Hematopoietic multipotent progenitor cell (in vitro differentiated cells): ENCODE measurements at places on chromosomes 13 and 19.

GRCh38 chr13:38617936-38618335, 68.9 kb upstream of the FREM2 start:
- DNase-seq = no peak

DNA sequence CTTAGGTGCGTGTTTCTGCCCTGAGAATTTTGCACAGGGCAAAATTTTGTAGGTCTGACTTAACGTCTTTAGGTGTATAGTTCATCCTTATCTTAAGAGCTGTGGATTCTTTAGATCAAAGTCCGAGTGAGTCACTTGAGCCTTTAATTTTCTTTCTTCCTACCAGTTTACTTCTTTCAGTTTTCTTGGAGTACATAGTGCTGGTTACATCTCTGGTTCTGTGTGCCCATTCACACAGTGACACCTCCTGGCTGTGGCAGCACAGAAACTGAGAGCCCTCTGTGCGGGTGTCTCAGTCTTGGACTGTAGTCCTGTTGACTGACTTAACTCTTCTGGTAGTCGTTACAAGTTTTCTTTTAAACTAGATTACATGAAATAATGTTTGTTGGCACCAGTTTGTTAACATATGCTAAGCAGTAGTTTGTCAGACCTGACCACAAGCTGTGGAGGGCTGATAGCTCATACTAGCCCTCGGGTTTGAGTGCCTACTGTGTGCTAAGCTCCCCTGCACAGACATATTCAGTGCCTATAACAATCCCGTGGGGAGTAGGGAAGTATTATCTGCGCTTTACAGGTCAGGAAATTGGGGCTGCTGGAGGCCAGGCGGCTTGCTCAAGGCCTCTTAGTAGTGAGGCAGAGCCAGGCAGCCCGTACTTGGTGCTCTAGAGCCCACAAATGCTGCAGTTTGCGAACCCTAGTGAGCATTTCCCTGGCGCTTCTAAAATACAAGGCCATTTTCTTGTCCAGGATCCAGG, 1.6 kb downstream of the GATAD2A start:
- DNase-seq = no peak

DNA sequence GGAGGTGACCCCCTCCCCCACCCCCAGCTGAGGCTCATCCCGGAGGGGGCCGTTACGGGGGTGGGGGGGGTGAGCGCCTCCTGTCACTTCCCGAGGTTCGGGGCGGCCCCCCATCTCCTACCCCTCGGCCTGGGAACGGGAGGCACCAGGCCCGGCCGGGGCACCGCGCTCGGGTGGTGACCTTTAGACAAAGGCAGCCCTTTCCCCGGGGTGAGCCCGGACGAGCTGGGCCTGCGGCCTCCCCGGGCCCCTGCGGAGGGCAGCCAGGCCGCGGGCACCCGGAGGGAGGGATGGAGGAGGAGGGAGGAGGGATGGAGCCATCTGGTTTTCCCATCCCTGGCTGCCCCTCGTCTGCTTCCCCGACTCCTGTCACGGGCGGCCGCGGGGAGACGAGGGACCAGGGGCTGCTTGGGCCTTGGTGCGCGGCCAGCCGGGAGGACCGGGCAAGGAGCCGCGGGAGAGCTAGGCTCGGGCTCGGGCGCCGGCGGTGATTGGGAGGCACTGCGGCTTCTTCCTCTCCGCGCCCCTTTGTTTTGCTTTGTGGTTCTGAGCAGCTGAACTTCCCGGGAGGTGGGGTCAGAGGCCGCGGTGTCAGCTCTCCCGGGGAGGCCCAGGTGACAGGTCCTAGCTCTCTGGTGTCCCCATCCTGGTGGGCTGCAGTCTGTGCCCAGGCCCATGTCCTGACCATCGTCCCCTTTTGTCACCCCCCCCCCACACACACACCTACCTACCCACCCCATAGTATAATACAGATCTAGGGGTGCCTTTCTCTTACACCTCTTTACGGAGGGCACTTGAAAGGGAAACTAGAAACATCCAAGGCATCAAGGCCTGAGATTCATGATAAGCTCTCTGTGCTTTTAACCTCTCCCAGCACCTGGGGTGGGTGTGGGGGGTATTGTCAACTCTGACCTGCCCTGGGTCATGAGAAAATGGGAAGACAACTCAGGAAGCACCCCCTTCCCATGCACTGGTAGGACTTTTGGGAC, 1.3 kb downstream of the BICRA start:
- DNase-seq = peak; percentile 41

GRCh38 chr13:33931397-33932311, 113.7 kb downstream of the RFC3 start:
- DNase-seq = peak; percentile 50

DNA sequence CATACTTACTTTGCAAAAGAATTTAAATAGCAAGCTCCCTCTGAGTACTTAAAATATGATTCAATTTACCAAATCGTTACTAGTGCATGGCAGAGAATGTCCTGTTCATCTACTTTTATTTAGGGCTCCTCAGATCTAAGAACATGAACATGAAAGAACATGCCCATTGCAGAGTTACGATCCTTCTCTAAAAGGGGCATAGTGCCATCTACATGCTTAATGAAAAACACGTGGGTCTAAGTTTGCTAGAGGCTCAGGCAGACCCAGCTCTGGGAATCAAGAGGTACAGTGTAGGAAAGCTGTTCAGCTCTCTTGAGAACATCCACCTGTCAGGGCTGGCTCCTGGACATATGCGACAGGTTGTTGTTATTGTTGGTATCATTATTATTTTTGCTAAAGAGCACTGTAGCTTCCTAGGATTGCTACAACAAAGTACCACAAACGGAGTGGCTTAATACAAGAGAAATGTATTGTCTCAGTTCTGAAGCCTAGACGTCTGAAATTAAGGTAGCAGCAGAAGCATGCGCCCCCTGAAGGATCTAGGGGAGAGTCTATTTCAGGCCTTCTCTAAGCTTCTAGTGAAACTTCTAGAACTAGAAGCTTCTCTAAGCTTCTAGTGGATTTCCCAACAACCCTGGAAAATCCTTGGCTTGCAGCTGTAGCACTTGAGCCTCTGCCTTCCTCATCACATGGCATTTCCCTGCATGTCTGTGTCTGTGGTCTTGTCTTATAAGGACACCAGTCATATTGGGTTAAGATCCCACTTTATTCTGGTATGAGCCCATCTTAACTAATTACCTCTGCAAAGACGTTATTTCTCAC, 133.9 kb downstream of the DCT start:
- no peak for DNase-seq

GRCh38 chr19:17243211-17243829, 2.4 kb downstream of the NR2F6 start:
- no peak for DNase-seq

GRCh38 chr13:108943842-108944241, 314.4 kb downstream of the MYO16 start:
- no peak for DNase-seq

DNA sequence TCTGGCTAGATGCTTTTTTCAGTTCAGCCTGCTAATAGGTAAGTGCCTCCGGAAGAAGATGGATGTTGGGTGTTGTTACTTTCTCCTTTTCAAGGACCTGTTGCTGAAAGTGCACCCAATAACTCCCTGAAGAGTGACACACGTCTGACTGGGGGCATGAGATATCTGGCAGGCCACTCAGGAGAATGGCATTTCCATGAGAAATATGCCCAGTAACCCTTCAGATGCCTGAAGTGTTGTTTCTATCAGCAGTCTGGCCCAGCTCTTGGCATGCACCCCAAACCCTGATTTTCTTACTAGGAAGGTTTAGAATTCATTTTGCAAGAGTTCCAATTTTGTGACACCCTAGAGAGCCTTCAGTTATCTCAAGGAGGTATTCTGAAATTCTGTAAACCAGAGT, 71.5 kb downstream of the ARHGAP35 start:
- DNase-seq = no peak

- no peak for DNase-seq
Observed at GRCh38 chr19:58511353-58512208, at the start of gene SLC27A5. TSS of gene SLC27A5 (minus strand) at chr19:58511992. CDS start at chr19:58511955, 37 bp downstream.

DNA sequence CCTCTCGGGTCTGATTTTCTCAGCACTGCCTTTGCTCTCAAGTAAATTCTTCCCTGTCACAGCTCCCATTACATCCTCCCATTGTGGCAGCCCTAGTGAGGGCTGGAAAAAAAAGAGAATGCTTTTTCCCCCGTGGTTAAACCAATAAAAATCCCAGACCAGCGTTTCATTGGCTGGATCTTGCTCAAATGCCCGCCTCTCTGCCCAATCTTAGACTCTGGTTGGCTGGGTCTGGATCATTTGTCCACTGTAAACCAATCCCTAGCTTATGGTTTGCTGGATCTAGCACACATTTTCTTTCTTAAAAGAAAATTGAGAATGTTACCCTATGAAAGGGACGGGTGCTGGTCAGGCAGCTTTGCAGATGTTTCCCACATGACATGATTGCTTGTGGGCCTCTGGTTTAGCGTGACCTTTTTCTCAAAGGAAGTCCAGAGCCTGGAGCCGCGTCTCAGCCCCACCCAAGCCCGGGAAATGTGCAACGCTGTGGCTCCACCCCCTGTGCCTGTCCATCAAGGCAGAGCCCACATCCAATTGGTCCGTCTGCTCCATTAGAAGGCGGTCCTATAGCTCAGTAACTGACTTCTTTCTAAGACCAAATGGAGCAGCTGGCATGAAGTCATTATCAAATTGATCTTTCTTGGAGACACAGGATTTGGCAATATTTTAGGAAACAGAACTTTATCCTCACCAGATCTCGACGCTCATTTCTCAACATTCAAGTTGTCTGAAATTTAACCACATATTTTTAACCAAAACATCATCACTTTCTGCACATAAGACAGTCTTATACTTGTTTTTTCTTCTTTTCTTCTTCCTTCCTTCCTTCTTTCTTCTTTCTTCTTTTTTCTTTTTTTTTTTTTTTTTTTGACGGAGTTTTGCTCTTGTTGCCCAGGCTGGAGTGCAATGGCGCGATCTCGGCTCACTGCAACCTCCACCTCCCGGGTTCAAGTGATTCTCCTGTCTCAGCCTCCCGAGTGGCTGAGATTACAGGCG, 2.6 kb upstream of the MCEMP1 start:
- DNase-seq = peak; percentile 50

DNA sequence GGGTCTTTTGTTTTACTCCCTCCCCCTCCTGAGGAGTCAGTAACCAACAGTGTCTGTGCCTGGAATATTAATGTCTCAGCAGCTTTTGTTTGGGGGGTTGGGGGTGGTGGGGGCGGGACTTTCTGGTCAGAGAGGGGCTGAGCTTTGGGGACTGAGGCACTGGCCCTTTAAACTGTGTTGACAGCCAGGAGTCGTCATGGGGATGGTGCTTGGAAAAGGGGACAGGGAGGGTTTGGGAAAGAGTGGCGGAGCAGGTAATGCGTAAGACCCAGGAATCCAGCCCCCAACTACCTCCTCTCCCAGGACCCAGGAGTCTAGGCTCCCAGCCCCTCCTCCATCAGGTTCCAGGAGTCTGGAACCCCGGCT, 5.2 kb downstream of the CADM4 start:
- DNase-seq = no peak

DNA sequence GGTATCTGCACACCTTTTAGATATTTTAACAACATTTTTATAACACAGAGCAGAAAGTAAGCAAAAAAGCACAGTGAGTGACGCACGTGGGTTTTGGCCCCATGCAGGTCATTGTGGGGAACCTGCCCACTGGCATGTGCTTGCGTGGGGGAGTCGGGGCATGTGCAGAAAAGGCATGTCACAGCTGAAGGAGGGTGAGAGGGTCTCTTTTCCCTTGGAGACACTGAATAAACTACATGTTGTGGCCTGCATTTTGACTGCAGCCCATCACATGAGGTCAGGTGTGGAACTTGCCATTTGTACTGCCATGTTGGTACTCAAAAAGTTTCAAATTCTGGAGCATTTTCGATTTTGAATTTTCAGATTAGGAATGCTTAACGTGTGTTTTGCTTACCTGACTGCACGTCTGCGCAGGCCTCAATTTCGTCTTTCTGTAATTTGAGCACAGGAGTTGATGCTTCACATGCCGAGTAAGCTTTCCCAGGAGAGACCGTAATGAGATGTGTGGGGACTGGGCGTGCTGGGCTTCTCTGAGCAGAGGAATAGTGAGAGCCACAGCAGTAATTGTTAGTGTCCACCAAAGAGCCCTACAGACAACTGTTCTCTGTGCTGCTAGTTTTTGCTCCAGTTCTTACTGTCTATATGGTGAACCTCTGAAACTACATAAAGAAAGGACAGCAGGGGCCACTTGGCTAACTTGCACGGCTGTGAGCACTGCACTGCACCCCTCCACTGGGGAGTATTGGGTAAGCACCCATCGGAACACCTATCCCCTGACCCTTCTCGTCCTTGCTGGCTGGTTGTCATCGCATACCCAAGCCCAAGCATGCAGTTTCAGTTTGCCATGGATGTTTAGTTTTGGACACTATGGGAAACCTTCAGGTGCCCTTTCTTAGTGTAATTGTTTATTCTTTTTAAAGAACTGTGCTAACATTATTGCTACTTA, 72.9 kb upstream of the GPR183 start:
- DNase-seq = no peak

DNA sequence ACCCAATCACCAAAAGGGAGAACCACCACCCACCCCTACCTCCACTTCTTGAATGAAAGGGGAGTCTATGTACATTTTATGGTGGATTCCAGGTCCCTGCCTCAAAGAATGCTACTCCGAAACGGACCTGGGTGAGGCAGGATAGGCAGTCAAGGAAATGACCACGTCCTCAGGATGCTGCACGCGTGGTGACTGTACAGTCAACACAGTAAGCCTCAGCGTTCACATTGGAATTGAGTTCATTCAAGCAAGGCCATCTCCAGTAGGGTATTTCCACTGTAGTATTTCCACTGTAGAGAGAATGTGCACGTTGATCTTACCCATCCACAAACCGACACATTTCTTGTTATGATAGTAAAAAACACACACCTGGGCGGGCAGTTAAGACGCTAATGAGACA, 16.9 kb downstream of the ZSCAN5C start:
- no peak for DNase-seq

GRCh38 chr19:23273022-23273589, 22.9 kb upstream of the ZNF724 start:
- DNase-seq = no peak
